ENCODE measurements at places on chromosomes 1 and 21.

DNA sequence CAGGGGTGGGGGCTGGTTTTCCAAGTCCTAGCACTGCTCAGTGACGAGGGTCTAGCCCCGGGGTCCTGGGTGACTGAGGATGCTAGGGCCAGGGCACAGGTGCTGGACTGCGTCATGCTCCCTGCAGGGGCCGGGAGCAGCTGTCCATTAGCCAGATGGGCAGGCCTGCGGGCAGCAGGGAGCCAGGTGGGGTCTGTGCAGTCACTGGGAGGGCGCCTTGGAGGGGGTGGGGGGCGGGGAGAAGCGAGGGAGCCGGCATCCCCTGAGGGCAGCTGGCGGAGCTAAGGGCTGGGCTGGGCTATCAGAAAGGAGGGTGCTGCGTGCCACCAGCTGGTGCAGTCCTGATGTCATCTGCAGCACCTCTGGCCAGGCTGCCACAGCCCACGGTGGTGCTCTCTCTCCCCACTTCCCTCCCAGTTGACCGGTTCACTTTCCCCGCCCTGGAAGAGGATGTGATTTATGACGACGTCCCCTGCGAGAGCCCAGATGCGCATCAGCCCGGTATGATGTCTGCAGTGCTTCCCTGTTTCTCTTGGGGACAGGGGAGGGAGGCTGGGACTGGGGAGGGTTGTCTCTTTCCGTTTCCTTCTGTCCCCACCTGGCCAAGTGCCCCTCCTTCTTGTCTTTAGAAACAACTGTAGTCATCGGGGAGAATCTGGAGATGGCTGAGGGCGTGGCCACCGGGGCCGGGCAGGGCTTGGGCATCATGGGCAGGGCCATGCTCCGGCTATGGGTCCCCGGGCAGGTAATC lies 63.8 kb downstream of the ARHGEF10L start:
- DNase-seq = no peak

DNA sequence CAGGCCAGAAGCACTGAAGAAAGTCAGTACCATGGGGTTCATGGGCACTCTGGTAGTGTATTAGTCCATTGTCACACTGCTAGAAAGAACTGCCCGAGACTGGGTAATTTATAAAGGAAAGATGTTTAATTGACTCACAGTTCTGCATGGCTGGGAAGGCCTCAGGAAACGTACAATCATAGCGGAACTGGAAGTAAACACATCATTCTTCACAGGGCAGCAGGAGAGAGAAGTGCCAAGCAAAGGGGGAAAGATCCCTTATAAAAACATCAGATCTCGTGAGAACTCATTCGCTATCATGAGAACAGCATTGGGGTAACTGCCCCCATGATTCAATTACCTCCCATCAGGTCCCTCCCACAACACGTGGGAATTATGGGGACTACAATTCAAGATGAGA lies 20.2 kb upstream of the ROR1 start:
- no peak for DNase-seq

- DNase-seq = no peak
Measured at GRCh38 chr21:25456672-25457071, 150.6 kb downstream of the MRPL39 start.

- DNase-seq = no peak
Measured at GRCh38 chr21:46149205-46149901, 6.0 kb downstream of the FTCD start.

- peak; percentile 35 for DNase-seq
Measured at GRCh38 chr1:91501971-91502671, 1.5 kb downstream of the CDC7 start.

- no peak for DNase-seq
Measured at GRCh38 chr1:31127266-31127665, 61.7 kb upstream of the PUM1 start.

DNA sequence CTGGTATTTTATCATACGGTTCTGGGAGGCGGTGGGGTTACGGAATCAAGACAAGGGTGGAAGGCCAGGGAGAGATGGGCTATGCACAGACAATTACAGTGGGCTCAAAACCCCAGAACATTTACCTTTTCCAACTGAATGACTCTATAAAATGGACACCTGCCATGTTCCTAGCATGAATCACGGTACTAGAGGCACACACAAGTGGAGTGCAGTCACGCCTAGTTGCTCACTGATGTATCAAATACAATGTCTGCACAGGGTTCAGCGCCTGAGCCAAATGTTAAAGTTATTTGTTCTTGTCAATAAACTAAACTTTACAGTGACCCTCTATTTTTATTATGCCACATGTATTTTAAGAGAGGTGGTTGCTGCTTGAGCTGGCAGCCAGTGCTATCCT lies 121.4 kb downstream of the ATG4C start:
- DNase-seq = no peak

- no peak for DNase-seq
Measured at GRCh38 chr1:208189183-208189582, 55.0 kb downstream of the PLXNA2 start.

GRCh38 chr1:116335850-116336624 lies 37.0 kb upstream of the ATP1A1 start:
- no peak for DNase-seq

DNA sequence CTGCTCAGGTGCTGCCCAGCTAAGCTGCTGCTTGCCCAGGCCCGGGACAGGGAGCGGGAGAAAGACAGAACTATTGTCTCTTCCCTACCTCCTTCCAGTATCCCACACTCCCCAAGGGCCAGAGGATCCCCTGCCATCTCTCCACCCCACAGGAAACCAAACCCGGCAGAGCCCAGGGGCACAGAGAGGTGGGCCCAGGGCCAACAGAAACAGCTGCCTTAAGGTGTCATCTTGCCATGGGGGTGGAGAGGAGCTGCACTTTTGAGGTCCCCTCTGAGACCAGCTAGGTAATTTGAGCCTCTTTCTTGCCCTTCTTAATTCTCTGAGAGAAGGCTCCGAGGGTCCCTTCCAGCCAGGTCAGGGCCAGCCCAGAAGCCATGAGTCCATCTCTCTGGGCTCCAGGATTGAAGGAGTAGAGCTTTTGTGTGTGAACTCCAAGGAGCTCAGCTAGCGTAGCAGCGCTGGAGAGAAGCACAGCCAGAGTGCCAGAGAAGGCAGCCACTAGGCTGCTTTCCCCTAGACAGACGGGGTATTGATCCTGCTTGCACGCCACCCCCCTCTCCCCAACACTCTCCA lies 9.7 kb upstream of the GPR61 start:
- no peak for DNase-seq

DNA sequence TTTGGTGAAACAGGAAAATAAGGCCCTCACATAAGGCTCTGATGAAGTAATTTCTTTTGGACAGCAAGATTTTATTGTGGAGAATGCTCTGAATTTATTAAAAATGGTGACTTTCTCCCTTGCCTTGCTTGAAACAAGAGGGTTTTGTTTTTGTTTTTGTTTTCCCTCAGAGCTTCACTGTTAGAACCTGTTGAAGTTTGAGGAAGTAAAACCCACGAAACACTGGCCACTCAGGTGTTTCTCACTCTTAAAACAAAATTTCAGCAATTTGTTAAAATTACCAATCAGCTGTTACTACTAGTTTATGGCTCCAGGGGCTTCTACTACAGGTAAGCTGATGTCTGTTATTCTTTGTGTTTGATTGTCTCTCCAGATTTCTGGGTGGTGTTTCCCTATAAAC lies 112.6 kb upstream of the B3GALT2 start:
- no peak for DNase-seq

- DNase-seq = no peak
Measured at GRCh38 chr1:21117597-21118001, 59.1 kb downstream of the EIF4G3 start.

GRCh38 chr1:245370905-245371581 lies 216.3 kb downstream of the KIF26B start:
- DNase-seq = no peak

DNA sequence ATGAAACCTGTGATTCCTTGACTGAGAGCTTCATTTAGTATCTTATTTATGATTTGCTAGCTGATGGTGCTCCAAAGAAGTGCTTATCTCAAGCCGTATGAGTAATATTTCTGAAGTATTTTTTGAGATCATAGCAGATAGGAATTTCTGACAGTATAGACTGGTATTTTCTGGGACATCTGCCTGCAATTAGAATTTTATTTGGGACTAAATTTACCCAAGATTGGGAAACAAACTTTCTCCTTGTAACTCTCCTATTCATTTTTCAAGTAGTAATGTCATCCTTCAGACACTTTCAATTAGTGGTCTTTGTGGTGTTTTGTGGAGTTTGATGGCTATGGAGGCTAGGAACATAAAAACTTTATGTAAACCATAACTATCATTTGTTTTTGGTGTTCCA lies 597.2 kb upstream of the ZP4 start:
- no peak for DNase-seq

DNA sequence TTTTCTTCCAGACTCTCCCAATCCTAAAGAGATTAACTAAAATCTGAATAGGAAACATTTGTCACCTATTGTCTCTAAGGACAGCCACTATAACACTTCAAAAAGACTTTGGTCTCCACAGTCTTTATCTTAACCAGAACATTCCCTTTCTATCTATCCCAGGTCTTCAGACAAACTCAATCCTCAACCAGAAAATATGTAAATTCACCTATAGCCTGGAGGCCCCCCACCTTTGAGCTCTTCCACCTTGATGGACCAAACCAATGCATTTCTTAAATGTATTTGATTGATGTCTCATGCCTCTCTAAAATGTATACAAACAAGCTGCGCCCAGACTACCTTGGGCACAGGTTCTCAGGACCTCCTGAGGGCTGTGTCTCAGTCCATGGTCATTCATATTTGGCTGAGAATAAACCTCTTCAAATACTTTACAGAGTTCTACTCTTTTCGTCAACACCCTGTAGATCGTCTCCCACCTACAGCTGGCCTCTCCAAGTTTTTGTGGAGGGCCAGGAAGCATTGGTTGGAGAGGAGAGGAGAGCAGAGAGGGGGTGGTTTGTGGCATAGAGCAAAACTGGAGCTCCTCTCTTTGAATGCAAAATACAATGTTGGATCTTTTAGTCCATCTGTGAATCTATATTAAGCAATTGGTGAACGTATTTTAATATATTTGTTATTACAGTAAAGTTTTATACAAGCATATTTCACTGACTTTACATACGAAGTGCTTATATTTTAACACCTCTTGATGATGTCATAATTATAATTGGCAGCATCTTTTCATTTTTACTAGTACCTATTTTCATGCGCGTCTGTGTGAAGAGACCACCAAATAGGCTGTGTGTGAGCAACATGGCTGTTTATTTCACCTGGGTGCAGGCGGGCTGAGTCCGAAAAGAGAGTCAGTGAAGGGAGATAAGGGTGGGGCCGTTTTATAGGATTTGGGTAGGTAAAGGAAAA lies 230.7 kb upstream of the DUSP10 start:
- no peak for DNase-seq

DNA sequence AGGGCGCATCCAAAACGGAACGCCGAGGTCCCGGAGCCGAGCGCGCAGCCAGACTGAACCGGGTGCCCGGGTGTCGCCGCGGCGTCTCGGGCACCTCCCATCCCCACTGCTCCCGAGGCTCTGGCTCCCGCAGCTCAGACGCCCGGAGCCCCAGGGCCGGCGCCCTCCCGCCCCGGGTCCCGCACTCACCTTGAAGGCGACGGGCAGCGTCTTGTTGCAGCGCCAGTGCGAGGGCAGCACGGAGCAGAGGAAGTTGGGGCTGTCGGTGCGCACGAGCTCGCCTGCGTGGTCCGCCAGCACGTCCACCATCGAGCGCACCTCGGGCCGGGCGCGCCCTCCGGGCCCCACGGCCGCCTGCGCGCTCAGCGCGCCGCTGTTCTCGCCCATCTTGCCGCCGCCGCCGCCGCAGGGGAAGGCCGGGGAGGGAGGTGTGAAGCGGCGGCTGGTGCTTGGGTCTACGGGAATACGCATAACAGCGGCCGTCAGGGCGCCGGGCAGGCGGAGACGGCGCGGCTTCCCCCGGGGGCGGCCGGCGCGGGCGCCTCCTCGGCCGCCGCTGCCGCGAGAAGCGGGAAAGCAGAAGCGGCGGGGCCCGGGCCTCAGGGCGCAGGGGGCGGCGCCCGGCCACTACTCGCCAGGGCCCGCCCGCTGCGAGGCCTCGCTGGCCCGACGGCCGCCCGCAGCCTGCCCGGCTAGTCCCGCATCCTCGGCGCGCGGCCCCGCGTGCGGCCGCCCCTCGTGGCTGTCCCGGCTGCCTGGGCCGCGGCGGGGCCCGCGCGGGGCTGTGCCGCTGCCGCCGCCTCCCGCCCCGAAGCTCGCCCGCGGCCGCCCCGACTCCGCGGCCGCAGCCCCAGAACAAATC lies 447 bp downstream of the RUNX3 start:
- no peak for DNase-seq

GRCh38 chr1:87894062-87894461 lies 565.4 kb downstream of the LMO4 start:
- DNase-seq = no peak

DNA sequence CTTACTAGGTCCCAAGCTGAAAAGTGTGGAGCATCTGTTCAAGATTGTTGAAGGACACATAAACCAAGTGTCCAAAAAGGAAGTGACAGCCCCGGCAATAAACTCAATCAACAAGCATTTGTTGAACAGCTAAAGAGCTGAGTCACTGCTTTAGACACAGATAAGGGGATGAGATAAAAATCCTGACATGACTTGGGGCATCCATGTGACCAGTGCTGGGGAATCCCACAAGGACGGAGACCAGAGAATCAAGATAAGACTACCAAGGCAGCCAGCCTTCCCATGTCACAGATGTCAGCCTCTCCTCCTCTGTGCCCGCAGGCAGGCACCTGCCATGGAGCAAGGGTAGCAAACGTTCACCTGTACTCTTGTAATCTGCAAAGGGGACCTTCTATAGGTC lies 118.6 kb upstream of the KAZN start:
- DNase-seq = no peak

- no peak for DNase-seq
Measured at GRCh38 chr1:37477946-37478345, 3.6 kb downstream of the ZC3H12A start.

- DNase-seq = no peak
Measured at GRCh38 chr1:32321712-32322291, 14.2 kb downstream of the MARCKSL1 start.

GRCh38 chr21:29763674-29764073 lies 176.1 kb downstream of the GRIK1 start:
- DNase-seq = no peak

- DNase-seq = no peak
Measured at GRCh38 chr1:245095903-245096302, 58.9 kb upstream of the KIF26B start.

- no peak for DNase-seq
Measured at GRCh38 chr1:72097851-72098570, 184.3 kb downstream of the NEGR1 start.

- DNase-seq = no peak
Measured at GRCh38 chr21:44199448-44199847, 41.3 kb downstream of the ICOSLG start.

- no peak for DNase-seq
Measured at GRCh38 chr21:33281096-33281652, 15.0 kb downstream of the IL10RB start.

DNA sequence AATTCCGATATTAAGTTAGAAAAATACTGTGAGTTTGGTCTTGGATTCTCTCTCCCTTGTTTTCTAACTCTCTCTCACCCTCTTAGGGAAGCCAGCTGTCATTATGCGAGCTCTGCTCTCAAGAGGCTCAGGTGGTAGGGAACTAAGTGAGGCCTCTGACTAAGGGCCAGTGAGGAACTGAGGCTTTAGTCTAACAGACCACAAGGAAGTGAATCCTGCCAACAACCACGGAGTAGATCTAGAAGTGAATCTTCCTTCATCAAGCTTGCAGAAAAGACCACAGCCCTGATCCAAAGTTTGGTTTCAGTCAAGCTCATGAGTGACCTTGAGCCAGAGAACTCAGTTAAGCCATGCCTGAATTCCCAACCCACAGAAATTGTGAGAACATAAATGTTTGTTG lies 180.1 kb upstream of the PRMT6 start:
- DNase-seq = no peak

- no peak for DNase-seq
Measured at GRCh38 chr1:48560577-48560976, 88.6 kb upstream of the SPATA6 start.

Data from hematopoietic multipotent progenitor cell treated with erythropoietin and hydrocortisone succinate and interleukin-3 and kit ligand, for 17 days (in vitro differentiated cells).